ENCODE measurements at places on chromosomes 4 and X. TPM values are rescaled to one million over a fixed set of nuclear protein-coding genes. Genes with fewer than 3 reads are reported as not detected.

KCTD8 gene
- total RNA-seq, result not detected

ARMCX1 gene
- 1.1 TPM for total RNA-seq

NIPAL1 gene
- 1.4 TPM for total RNA-seq

SSX2 gene
- total RNA-seq, result not detected

STK32B gene
- not detected for total RNA-seq

LNX1 gene
- not detected for total RNA-seq

F8A3 gene
- total RNA-seq, result 27.3 TPM

ADH1C gene
- not detected for total RNA-seq

TRPC5OS gene
- not detected for total RNA-seq

PRR32 gene
- total RNA-seq, result not detected
